ENCODE measurements at places on chromosomes 1 and 21.

- DNase-seq: no peak
Measured at GRCh38 chr1:112563341-112563740, 54.6 kb downstream of the WNT2B start.

GRCh38 chr1:56285554-56286402 is 293.6 kb downstream of the PLPP3 start:
- DNase-seq: no peak

DNA sequence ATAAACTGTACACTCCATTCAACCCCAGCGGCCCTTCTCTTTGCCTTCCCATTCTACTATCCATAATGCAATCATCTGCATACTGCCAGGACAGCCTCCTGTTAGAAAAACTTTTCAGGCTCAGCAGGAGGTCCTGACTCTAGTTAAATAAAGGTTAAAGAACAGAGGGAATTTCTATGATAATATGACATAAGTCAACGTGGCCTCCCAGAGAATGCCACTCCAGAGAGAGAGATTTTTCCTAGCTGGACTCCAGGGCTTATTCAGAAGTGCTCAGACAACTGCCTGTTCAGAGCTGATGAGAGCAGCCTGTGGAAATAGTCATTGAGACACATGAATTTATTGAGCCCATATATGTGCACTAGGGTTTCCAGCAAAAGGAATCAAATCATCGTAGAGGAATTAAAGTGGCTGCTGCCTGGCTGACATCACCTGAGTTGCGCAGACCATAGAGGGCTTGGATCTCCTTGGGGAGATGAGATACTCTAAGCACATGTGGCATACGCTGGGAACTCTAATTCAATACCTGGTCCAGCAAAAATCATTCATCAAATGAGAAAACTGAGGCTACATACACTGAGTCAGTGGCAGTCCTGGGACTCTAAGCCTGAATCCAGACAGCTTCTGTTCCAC is 736.2 kb downstream of the PTPRU start:
- peak; percentile 40 for DNase-seq

- no peak for DNase-seq
Measured at GRCh38 chr1:28139025-28139712, 37.3 kb downstream of the PTAFR start.

Data from vagina (tissue), 2 donors.